ENCODE measurements at places on chromosomes 5 and 9.

DNA sequence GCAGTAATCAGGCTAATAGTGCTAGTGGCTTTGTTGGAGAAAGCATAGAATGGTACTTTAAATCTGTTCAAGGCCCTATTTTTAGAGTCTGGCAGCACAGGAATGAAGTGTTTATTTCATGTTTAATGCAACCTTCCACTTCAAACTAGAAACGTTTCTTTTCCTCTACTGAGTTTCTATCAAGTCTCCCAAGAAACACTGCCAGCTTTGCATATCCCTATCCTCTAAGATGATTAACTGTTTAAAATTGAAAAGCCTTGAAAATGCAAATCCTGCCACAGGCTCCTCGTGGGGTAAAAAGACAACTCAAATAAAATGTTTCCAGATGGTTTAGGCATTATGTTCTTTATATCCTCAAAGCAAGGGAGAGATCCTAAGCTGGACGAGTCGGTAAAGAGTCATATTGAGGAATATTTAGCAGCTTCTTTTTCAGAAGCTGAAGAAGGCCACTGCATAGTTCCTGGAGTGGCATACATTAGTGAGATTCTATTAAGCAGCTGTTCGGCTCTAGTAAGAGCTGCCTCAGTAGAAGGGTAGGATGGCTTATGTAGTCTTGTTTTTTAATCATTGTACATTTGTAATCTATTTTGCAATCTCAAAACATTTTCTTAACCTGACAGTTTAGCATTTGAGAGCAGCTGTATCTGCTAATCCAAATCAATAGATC, 251.2 kb downstream of the CHSY3 start:
- DNase-seq, result no peak

GRCh38 chr5:113989913-113990305, 372.0 kb upstream of the KCNN2 start:
- no peak for DNase-seq

- no peak for DNase-seq
Observed at GRCh38 chr9:101468116-101468515, 32.5 kb upstream of the ALDOB start.

GRCh38 chr5:93608855-93609254, 25.8 kb downstream of the NR2F1 start:
- DNase-seq, result no peak

GRCh38 chr5:99878830-99879229, 656.3 kb upstream of the FAM174A start:
- no peak for DNase-seq

DNA sequence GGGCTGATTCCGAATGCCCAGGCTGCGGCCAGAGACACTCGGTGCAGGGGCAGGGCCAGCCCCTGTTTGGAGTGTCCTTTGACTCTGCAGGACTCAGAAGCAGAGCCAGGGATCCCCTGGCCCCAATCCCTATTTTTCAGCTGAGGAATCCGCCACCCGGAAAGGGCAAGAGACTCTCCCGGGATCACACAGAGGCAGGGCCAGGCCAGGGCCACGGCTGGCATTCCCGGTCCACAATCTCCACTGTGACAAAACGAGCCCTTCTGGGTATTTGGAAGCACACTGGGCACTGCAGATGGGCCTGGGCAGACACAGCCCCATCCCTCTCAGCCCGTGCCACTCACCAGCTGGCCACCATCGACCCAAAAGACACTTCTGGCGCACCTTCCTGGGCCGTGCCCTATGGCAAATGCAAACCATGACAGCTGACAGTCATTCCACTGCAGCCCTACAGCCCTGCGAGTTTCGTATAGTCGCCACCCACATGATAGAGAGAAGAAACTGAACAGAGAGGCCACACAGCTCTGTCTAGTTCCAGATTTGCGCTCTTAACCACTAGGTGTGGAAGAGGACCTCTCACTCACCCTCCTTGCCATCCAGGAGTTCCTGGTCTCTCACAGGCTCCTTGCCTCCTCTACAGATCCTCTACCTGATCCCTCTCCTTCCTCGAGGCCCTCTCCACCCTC, 13.3 kb downstream of the NR5A1 start:
- no peak for DNase-seq

DNA sequence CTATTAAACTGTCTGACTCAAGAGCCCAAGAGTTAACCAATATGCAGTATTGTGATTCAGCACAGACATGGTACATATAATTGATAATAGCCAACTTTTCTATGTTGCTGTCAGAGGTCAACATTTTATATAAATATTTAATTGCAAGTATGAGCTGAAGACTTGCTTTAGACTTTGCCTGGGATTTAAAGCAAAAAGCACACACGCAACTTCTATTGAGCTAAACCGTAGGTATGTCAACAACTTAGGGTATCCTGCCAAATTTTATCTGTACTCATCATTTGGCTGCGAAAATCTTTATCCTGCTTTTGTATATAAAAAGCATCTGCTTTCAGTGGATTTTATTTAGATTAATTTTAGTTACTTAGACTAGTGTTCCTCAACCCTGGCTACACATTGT, 27.4 kb downstream of the UHRF2 start:
- no peak for DNase-seq

- peak; percentile 48 for DNase-seq
Observed at GRCh38 chr9:37464426-37465248, 613 bp downstream of the ZBTB5 start.

DNA sequence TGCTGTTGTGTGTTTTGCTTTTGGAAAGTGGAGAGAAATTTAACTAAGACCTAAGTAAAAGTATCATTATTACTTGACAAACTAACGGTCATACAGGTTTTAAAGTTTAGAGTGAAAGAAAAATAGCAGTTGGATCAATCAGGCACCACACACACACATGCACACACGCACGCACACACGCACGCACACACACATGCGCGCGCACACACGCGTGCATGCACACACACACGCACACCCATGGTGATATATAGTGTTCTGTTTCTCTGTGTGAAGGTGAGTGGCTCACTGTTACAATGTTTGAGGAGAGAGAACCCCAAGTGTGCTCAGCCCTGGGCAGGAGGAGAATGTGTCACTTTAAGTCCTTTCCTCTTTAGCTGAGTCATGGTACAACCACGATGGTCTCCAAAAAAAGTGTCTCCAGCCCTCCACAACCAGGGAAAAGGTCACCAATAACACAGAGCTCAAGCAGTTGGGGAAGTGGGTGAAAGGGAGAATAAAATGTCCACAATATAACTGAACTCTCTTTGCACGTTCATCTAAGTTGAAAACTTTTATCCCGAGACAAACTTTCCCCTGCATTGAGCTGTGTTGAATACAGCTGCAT, 3.2 kb downstream of the ZNF366 start:
- DNase-seq, result no peak

DNA sequence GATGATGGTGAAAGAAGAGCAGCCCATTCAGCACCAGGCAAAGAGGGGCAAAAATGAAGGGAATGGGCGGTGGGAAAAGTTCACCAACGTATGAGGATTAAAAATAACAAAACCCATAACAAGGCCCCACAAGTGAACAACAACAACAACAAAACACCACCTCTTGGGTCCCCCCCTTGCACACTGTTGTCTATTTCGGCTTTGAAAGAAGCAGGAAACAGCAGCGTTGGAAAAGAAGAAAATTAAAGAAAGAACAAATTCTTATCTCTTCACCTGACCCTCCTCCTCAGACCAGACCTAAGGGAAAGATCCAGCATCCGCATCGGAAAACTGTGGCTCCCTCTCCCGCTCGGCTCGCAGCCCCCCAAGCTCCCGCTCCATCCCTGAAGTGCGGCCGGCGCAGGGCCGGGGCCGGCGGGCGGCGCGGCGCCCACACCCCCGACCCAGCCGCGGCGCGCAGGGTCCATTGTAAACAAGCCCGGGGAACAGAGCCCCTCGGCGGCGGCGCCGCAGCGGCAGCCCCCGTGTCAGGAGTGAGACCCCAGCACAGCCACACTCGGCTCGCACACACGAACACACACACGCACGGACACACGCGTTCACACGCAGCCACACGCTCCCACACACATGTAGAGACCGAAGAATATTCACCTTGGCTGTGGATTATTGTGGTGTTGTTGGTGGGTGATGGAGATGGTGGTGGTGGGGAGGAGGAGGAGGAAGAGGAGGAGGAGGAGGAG, 535 bp downstream of the RFX3 start:
- DNase-seq, result no peak

DNA sequence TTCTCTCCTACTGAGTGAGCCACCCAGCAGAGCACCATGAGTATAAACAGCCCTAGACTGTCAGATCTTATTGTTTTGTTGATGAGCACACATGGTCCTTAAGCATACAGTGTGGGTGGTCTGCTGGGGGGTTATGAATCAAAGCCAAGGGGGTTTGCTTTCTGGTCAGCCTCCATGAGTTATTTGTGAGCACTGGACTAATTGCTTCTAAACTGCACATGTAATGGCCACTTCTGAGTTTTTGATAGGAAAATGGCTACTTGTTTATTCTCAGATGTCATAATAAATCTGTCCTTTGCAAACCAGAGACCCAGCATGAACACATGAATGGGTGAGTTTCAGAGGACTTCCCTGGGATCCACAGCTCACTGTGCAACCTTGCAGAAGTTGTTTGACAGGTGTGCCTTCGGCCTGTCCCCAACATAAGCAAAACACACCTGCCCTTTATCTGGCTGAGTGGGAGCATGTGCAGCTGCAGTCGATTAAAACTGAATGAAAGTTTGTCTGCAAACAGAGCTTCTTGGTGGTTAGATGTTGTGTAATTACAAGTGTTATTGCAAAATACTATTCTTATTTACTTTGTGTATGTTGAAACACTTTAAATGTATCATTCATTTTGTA, 35.9 kb downstream of the MAMDC2 start:
- no peak for DNase-seq

DNA sequence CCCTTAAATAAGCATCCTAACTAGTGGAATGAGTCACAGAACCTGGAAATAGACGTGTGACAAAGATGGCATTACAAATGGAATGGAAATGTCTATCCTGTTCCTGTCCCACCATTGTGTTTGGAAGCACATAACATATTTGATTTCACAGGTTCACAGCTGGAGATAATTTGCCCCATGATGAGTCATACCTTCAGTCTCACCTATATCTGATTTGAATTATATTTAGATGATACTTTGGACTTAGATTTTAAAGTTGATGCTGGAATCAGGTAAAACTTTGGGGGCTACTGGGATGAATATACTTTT, 92.5 kb downstream of the CEMIP2 start:
- DNase-seq, result no peak

DNA sequence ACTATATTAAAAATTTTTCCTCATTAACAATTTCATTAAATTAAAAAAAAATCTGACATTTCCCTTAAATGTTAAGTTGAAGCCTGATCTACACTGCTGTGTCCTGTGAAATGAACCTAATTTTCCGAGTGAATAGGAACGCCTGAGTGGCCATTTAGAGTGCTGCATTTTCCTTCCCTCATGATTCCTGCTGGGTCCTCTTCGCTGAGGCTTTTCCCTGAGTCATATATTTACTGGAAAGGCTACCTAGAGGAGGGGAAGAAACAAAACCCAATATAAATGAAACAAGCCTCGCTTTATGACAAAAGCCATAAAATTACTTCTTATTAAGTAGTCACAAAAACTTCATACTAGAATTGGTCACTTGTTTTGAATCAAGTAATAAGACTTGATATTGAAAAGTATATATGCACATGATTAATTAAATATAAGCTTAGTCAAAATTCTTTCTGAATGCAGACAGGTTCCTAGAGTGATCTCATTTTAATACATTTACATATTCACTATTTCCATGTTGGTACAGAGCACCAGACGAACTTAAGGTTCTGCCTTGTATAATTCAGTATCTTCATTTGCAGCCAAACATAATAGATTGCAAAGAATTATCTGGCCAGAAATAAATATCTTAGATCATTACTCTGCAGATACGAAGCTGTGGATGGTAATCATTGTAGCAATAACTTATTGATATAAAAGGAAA, 6.3 kb upstream of the ISCA1 start:
- no peak for DNase-seq

DNA sequence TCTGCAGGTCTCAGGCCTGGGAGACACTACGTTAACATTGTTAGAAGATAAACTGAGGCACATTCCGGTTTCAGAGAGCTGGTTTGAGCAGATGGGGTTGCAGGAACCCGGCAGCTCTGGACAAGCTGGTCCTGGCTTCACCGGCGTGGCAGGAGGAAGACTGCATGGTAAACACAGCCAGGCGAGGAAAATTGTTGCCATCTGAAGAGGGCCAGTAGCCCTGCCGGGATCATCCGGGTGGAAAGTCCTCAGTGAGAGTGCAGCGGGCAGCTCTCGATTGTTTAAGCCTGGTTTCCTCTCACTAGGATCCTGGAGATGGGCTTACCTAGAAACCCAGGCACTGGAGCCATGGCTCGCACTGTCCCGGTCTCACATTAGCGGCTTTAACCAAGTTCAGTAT, 226.9 kb downstream of the IRX2 start:
- no peak for DNase-seq

DNA sequence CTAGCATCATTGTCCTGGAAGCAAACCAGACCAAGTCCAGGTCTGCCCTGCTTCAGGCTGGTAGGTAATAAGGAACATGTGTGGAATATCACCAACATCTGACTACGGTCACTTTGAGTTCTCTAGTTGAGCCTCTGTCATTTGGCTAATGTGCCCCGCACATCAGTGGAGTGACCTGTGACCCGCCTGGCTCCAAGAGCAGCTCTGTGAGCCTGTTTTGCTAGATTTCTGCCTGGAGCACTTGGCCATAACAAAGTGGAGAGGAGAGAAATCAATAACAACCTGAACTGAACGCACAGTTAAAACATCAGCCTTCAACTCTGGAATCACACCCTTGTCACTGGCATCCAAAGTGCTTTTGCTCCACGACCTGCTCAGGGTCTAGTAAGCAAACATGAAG, 115.7 kb downstream of the PPP2R2B start:
- no peak for DNase-seq

DNA sequence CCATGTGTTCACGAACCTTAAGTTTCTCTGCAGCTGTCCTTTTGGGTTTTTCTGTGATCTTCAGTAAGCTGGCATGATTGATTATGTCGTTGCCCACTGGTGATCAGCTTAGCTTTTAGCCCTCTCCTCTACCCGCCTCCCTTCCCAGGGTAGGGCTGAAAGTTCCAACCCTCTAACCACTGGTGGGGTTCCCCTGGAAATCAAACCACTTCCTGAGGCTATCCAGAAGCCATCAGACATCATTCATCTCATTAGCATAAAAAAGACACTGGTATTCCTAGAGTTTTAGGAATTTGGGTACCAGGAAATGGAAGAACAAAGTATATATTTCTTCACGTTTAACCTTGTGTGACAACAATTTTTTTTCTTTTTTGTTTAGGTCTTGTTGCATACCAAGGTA, 29.8 kb downstream of the SPIN1 start:
- no peak for DNase-seq

- DNase-seq, result no peak
Observed at GRCh38 chr9:136795000-136795348, 1.2 kb upstream of the CCDC183 start.

DNA sequence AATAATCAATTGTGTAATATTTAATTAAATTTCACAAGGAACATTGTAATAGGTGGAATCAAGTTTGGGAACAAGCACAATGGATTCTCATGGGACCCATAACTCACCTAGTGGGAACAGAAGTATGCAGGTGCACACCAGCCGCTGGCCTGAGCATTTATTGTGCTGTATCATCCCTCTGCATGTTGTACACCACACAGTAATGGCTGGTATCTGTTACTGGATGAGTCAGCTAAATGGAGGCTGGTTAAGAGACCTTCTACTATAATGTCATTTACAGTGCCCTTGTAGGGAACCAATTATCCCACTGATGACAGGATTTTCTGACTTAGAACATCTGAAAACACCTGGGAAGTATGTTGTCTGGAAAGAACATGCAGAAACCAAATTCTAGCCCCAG, 3.2 kb upstream of the MAP3K1 start:
- no peak for DNase-seq

- DNase-seq, result no peak
Observed at GRCh38 chr9:94847486-94847885, 121.0 kb downstream of the AOPEP start.

All from Panc1 (cell line).